ENCODE measurements at places on chromosomes 16 and 17.

DNA sequence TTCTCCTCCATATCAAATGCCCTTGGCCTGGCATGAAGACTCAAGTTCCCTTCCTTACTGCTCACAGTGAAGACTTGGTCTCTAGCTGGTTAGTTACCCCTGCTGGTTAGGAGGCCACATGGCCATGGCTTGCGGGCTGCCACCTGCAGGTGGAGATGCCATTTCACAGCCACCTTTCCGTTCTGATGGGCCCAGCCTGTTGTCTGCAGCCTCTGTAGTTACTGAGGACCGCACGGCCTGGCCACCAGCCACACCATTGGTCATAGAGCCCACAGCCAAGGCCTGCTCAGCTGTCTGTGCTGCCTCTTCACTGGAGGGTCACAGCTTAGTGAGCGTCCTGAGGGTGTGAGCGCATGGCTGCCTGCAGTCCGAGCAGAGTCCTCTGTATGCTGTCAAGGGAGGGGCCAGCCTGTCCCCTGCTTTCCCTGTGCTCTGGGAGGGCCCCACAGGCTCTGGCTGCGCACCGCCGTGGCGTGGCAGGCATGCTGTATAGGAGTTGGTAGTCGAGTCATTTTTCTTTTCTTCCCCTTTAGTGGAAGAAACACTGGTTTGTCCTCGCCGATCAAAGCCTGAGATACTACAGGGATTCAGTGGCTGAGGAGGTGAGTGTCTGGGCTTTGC lies 59.2 kb downstream of the PLD6 start:
- no peak for DNase-seq

DNA sequence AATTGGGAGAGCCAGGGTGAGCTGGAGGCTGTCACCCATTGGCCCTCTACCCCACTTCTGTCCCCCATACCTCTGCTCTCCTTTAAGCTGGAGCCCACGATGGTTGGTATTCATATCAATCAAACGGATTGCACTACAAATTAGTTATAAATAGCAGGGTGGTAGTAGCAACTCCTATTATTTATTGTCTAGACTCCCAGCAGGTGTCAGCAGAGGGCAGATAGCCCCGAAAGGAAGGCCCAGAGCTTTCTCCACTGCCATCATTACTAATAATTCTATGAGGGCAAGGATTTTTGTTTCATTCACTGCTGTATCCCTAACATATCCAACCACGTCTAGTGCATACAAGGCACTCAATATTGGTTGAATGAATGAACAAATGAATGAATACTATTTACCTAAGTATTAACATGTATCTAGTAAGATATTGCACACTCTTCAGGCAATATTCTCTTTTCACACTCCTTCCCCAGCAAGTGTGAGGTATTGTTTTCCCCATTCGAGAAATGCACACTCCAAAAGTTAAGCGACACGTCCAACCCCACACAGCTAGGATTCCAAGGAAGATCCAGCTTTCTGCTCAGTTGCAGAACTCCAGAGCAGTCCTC lies 6.3 kb downstream of the C17orf50 start:
- peak; percentile 76 for DNase-seq

DNA sequence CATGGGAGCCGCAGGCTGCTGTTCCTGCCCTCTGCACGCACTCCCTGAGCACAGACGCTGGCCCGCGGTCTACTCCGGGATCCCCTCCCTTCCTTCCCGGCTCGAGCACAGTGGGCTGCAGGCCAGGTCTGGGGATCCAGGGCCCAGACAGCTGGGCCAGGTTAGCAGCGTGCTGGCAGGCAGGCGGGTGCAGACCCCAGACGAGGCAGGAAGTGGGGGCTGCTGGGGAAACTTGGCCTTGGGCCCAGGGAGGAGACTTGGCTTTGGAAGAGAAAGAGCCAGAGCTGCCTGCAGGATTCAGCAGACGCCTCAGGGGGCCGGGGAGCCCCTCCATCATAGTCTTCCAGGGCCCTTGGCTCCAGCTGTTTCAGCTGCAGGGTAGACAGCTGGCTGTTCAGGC lies 30.2 kb upstream of the ABCC3 start:
- peak; percentile 93 for DNase-seq

DNA sequence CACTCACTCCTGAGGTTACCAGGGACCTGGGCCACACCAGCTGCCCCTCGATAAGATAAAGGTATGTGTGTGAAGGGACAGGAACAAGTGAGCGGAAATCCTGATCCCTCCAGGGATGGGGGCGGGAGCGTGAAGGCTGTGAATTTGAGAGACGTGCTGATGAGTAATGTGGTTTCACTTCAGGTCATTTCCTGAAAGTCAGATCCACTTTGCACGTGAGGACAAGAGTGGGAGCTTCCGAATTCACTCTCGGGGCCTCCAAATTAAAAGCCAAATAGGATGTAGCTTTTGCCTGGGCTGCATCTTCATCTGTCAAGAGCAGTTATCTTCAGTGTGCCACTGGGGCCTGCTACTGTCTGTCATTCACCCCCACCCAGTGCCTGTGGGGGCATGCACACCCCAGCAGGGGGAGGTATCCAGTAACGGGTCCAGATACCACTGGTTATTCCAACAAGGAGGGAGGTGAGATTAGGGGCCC lies 87.4 kb upstream of the LHX1 start:
- no peak for DNase-seq

GRCh38 chr16:19356024-19356952 lies 61.4 kb upstream of the TMC5 start:
- DNase-seq, result no peak

GRCh38 chr16:31201582-31202413 lies 762 bp downstream of the PYCARD start:
- no peak for DNase-seq

DNA sequence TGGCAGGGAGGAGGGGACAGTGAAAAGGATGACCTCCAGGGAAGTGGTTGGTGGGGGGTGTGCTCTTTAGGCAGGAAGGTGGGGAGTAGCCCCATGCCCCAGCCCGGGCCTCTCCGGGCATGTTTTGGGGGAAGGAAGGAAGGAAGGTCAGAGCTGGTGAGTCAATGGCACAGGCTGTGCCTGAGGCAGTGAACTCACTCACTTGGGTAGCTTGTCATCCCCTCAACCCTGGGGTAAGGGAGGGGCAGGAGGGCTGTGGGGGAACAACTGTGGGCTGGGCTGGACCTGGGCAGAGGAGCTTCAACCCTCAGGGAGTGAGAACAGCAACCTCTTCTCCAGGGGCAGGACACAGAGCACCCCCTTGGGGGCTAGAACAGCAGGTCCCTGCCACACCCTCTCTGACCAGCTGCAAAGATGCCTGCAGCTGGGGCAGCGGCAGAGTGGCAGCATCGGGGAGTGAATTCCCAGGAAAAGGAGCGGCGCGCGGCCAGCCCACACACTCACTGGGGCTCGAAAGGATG lies 6.3 kb downstream of the CSF3 start:
- no peak for DNase-seq

- DNase-seq, result peak; percentile 46
Measured at GRCh38 chr17:7841396-7841914, 7.4 kb downstream of the KDM6B start.

- no peak for DNase-seq
Measured at GRCh38 chr16:54442864-54443263, 156.3 kb upstream of the IRX3 start.

DNA sequence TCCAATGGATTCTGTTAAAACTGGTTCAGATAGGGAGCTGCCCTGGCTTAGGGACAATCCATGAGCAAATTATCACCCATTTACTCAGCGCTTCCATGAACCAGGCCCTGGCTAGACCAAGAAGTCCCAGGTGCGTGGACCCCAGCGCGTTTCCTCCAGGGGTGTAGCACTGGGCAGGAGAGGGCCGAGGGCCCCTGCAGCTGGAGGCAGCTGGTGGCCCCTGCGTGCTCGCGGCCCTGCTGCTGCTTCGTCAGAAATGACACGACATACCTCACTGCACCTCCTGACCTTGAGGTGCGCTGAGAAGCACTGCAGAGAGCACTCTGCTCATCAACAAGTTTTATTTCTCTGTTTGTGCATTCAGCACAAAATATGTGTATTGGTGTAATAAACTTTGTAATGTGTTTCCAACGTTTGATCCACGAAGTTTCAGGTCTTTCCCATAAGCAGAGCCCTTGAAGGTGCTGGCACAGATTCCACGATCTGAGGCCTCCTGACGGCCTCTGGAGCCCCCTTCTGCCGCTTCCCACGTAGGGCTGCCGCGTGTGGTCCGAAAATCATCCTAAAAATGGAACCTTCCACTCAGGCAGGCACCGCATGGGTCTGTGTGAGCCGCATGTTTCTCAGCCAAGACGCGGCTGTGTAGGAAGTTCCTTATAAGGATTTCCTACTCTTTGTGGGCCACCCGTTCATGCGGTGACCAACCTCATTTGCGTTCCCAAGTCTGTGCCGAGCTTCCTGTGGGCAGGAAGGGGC lies 50.8 kb upstream of the ZCCHC14 start:
- DNase-seq, result no peak

- DNase-seq, result peak; percentile 95
Measured at GRCh38 chr17:81034779-81035520, at the start of gene BAIAP2. Gene BAIAP2, plus strand, starts transcription at chr17:81035151. Its CDS starts 104 bp downstream, at chr17:81035255.

- no peak for DNase-seq
Measured at GRCh38 chr17:47205419-47205963, 3.7 kb upstream of the MYL4 start.

DNA sequence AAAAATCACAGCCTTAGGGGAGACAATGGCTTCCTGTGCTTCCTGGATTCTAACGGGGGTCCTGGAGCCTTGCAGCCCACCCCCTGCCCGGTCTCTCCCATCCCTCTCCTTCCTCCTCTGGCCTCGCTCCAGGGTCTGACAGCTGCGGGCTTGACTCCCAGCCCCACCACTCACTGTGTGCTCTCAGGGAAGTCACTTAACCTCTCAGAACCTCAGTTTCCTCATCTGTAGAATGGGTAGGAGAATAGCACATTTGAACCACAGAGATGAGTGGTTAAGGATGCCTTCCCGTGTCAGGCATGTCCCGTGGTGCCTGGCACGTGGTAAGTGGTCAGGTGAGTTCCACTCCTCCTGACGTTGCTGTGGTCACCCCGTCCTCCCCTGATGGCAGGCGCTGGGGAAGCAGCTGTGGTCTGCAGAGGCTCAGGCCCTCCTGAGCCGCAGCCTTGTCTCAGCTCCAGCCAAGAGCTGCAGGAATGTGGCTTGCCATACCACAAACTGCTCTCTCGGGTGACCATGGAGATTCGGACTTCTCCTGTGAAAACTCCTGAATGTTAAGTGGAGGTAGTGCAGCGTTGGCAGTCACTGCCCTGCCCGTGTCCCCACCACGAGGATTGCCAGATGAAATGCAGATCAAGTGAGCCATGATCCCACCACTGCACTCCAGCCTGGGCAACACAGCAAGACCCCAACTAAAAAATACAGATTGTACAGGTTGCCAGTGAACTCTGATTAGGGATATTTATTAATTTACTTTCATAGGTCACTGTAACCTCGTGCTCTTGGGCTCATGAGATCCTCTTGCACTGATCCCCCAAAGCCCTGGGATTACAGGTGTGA lies 85.7 kb downstream of the NT5M start:
- no peak for DNase-seq

GRCh38 chr17:58680038-58680369 lies 11.8 kb downstream of the TEX14 start:
- no peak for DNase-seq

GRCh38 chr17:79217473-79218135 lies 143.0 kb downstream of the ENGASE start:
- DNase-seq, result peak; percentile 68

- no peak for DNase-seq
Measured at GRCh38 chr17:75566834-75567233, 20.8 kb upstream of the MYO15B start.

DNA sequence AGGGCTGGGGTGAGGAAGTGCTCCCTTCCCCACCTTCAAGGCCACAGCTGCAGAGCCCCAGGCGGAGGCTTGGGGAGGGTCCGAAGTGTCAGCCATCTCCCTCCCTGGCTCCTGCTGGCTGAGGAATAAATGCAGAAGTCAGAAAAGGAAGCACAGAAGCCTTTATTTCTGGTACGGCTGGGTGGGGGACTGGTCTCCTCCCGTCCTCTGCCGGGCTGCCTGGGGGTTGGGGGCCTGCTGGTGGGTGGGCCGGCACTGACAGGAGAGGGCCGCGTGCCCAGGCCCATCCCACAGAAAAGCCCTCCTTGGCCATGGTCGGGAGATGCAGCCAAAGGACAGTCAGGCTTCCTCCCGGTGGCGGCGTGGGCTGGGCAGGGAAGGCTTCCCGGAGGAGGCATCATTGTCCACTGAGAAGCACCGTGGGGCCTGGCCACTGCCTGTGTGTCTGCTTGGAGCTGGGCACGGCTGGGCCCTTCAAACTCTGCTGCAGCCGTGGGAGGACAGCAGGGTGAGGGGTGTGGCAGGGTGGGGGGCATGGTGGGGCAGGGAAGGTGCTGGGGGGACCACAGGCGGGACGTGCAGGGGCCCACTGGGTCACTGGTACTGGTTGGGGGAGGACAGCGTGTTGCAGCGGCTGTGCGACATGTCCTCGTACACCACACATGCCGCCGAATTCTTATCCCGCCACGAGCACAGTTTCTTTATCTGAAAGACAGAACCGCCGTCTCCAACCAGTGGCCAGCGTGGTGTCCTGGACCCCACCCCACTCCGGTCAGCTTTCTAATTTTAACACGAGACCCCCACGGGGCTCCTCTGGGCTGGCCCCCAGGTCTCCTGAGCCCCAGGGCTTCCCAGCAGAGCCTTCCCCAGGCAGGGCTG lies 2.4 kb downstream of the CD7 start:
- no peak for DNase-seq

GRCh38 chr17:44345454-44346026 lies 438 bp downstream of the GRN start:
- peak; percentile 68 for DNase-seq

DNA sequence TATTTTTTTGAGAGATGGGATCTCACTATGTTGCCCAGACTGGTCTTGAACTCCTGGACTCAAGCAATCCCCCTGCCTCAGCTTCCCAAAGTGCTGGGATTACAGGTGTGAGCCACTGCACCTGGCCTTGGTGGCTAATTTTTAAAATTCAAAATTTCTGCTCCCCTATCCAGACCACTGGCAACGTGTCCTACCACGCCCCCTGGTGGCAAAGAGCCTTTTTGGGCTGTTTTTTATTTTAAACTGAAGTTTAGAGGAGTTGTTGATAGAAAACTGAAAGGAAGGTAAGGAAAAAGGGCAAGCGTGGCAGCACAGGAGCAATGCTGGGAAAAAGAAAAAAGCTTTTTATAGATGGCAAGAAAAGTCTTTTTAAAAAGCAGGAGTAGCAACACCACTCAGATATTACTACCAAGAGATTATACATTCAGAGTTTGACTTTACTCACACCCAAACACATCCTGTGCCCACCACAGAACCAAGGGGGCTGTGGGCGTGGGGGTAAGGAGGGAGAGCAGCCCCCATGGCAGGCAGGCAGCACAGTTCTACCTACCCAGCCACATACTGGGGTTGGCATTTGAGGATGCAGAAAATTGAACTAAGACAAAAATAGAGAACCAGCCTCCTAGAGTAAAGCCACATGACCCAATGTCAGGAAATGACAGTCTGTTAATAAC lies 4.2 kb upstream of the MXRA7 start:
- peak; percentile 75 for DNase-seq

DNA sequence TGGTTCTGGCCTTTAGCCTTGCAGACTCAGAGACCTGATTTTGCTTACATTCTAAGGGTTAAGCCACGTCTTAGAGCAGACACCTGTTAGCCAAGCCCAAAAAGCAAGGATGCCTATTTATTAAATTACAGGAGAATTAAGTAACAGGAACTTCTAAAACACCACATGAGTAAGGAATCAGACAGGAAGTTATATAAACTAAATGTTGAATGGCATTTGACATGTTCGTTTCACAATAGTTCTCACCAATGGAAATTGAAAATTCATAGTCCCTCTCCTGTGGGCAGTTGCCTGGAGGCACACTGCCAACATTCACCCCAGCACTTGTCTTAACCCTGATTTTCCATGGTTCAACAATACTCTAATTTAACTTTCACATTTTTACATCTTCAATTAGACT lies 9.0 kb downstream of the KRTAP9-7 start:
- DNase-seq, result no peak
